Psoas muscle (tissue), 8 donors: ENCODE measurements at places on chromosomes 16 and 17. TPM values are rescaled to one million over a fixed set of nuclear protein-coding genes. Genes with fewer than 3 reads are reported as not detected.

DNA sequence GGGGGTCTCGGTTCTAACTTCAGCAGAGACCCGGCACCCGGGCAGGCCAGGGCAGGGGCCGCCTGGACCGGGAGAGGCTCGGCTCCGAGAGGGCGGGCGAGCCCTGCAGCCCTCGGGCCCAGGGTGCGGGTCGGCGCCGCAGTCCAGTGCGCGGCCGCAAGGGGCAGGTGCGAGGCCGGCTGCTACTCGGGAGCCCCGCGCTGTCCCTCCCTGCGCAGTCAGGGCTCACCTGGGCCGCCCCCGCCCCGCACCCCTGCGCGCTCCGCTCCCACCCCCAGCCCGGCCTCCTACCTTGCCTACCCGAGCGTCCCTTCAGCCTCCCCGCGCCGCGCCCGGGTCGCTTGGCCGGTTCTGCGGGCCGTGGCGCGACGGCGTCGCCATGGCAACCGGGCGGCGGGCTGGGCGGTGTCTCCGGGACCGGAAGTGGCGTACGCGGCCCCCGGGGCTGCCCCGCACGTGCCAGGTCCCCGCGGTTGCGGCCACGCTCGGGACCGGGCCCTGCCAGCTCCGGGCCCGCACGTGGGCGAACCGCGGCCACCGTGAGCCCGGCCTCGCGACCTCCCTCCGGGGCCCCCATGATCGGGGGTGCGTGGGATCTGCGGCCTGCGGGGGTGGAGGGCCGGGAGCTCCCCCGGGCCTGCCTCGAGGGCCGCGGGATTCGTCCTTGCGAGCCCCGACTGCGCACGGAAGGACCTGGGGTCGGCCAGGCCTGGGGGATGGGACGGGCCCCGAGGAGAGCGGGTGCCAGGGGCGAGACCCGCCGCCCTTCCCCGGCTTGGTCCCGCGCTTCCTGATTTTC, at the start of gene CYB561:
CYB561 (minus strand) TSS at position 353 of the 799 bp plus-strand sequence. CDS start 8,759 bp downstream, outside the sequence.
- peak; percentile 88 for DNase-seq

GRCh38 chr17:57523926-57524632, 221.0 kb downstream of the CCDC182 start:
- peak; percentile 92 for DNase-seq

GRCh38 chr16:13080531-13080930, 179.1 kb downstream of the SHISA9 start:
- DNase-seq, result no peak

GRCh38 chr16:25896411-25896810, 204.7 kb downstream of the HS3ST4 start:
- DNase-seq, result no peak

GRCh38 chr17:81365148-81365600, 30.1 kb upstream of the BAHCC1 start:
- peak; percentile 75 for DNase-seq

- DNase-seq, result no peak
Observed at GRCh38 chr17:15185625-15185991, 79.5 kb downstream of the PMP22 start.

GRCh38 chr16:4795181-4795827, at the start of gene SMIM22:
SMIM22 (plus strand) TSS chr16:4795369; CDS start chr16:4795735, 366 bp downstream.
- no peak for DNase-seq

Gene KRT9
- total RNA-seq, result not detected

Gene WFDC1
- 0.40 TPM for total RNA-seq
